ENCODE measurements at places on chromosomes 2 and 18. TPM values are rescaled to one million over a fixed set of nuclear protein-coding genes. Genes with fewer than 3 reads are reported as not detected.

GRCh38 chr18:7566244-7566566, 911 bp upstream of the PTPRM start:
- H3K27me3 ChIP-seq: no peaks in the 10 kb centered on the region
- H3K27ac ChIP-seq: peak overlapping the region; percentile 98
- no peaks in the 10 kb centered on the region for H3K36me3 ChIP-seq
- no peak for DNase-seq
- peak overlapping the region; percentile 47 for H3K4me3 ChIP-seq
- peaks cover 24% of the 10 kb centered on the region for H3K4me1 ChIP-seq

- H3K4me3 ChIP-seq: no peak overlapping the region
- no peak overlapping the region for H3K27ac ChIP-seq
- no peak for DNase-seq
- peaks cover 8% of the 10 kb centered on the region for H3K4me1 ChIP-seq
- H3K36me3 ChIP-seq: no peaks in the 10 kb centered on the region
- H3K27me3 ChIP-seq: no peaks in the 10 kb centered on the region
Measured at GRCh38 chr2:23131066-23131575, 253.9 kb upstream of the KLHL29 start.

DNA sequence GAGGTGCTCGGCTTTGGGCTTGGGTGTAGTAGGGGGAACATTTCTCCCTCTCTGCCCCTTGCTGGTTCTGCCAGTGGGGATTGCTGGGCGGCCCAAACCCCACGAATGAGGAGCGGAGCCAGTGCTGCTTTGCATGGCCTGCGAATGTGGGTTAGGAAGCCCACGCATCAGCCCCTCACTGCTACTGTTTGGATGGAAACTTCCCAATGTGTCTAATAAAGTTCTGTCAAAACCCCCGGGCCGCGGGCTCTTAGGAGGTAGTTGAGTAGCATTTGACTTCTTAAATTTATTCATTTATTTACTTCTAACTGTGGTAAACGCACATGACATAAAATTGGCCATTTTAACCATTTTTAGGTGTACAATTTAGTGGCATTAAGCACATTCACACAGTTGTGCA, 161.3 kb upstream of the FHL2 start:
- H3K27me3 ChIP-seq: no peaks in the 10 kb centered on the region
- no peak for DNase-seq
- peaks cover 14% of the 10 kb centered on the region for H3K4me1 ChIP-seq
- no peaks in the 10 kb centered on the region for H3K36me3 ChIP-seq
- H3K4me3 ChIP-seq: no peak overlapping the region
- H3K27ac ChIP-seq: no peak overlapping the region

POTEC gene
- total RNA-seq: not detected

- H3K36me3 ChIP-seq: no peaks in the 10 kb centered on the region
- H3K27me3 ChIP-seq: no peaks in the 10 kb centered on the region
- no peak overlapping the region for H3K27ac ChIP-seq
- H3K4me3 ChIP-seq: no peak overlapping the region
Measured at GRCh38 chr18:56235071-56235470, 403.3 kb downstream of the TXNL1 start.

- no peak overlapping the region for H3K4me3 ChIP-seq
- H3K27ac ChIP-seq: no peak overlapping the region
- H3K36me3 ChIP-seq: no peaks in the 10 kb centered on the region
- peak; percentile 45 for DNase-seq
- no peaks in the 10 kb centered on the region for H3K27me3 ChIP-seq
Measured at GRCh38 chr18:24118750-24119577, 19.9 kb upstream of the CABYR start.

- H3K4me3 ChIP-seq: no peak overlapping the region
- no peak for DNase-seq
- no peaks in the 10 kb centered on the region for H3K36me3 ChIP-seq
- H3K27me3 ChIP-seq: no peaks in the 10 kb centered on the region
- no peaks in the 10 kb centered on the region for H3K4me1 ChIP-seq
Measured at GRCh38 chr2:103402944-103403343, 641.1 kb downstream of the TMEM182 start.

- H3K27ac ChIP-seq: no peak overlapping the region
- H3K4me1 ChIP-seq: no peaks in the 10 kb centered on the region
- H3K4me3 ChIP-seq: no peak overlapping the region
- peaks cover 93% of the 10 kb centered on the region for H3K36me3 ChIP-seq
- DNase-seq: no peak
Measured at GRCh38 chr2:135862718-135863117, 13.5 kb downstream of the MCM6 start.

GRCh38 chr2:215811003-215811402, 202.3 kb downstream of the MREG start:
- H3K27me3 ChIP-seq: no peaks in the 10 kb centered on the region
- no peak overlapping the region for H3K4me3 ChIP-seq
- peaks cover 7% of the 10 kb centered on the region for H3K4me1 ChIP-seq
- no peak overlapping the region for H3K27ac ChIP-seq
- DNase-seq: no peak
- no peaks in the 10 kb centered on the region for H3K36me3 ChIP-seq

- H3K27me3 ChIP-seq: no peaks in the 10 kb centered on the region
- no peaks in the 10 kb centered on the region for H3K4me1 ChIP-seq
- H3K36me3 ChIP-seq: no peaks in the 10 kb centered on the region
- H3K4me3 ChIP-seq: no peak overlapping the region
- peak overlapping the region; percentile 44 for H3K27ac ChIP-seq
Measured at GRCh38 chr2:138059487-138060300, 95.4 kb downstream of the HNMT start.

- H3K27me3 ChIP-seq: no peaks in the 10 kb centered on the region
- no peak overlapping the region for H3K4me3 ChIP-seq
- H3K4me1 ChIP-seq: peaks cover 10% of the 10 kb centered on the region
- H3K27ac ChIP-seq: no peak overlapping the region
Measured at GRCh38 chr2:67652679-67653078, 255.5 kb downstream of the ETAA1 start.

- no peaks in the 10 kb centered on the region for H3K36me3 ChIP-seq
- no peaks in the 10 kb centered on the region for H3K4me1 ChIP-seq
- H3K27ac ChIP-seq: no peak overlapping the region
- no peaks in the 10 kb centered on the region for H3K27me3 ChIP-seq
- no peak overlapping the region for H3K4me3 ChIP-seq
Measured at GRCh38 chr2:29304399-29305060, 189.3 kb downstream of the CLIP4 start.

DNA sequence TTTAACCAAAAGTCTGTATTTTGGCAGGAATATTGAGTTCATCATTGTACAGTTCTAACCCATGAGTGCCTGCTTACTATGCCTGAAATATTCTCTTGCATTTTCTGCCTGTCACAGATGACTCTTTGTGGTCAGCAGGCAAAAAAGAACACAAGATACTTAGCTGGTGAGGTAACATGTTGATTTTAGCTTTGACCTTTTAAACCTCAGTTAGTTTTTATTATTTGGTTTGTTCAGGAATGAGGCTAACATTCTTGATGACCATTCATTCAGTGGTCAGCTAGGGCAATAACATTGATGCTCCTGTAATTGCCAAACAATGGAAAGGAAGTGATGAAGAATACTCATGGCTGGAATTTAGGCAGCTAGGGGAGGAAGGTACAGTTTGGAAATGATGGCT, 491.2 kb downstream of the PIK3C3 start:
- H3K4me1 ChIP-seq: peaks cover 6% of the 10 kb centered on the region
- H3K27me3 ChIP-seq: no peaks in the 10 kb centered on the region
- no peaks in the 10 kb centered on the region for H3K36me3 ChIP-seq
- no peak overlapping the region for H3K27ac ChIP-seq
- DNase-seq: no peak
- H3K4me3 ChIP-seq: no peak overlapping the region

PLGLB1 gene
- 1.5 TPM for total RNA-seq

DNA sequence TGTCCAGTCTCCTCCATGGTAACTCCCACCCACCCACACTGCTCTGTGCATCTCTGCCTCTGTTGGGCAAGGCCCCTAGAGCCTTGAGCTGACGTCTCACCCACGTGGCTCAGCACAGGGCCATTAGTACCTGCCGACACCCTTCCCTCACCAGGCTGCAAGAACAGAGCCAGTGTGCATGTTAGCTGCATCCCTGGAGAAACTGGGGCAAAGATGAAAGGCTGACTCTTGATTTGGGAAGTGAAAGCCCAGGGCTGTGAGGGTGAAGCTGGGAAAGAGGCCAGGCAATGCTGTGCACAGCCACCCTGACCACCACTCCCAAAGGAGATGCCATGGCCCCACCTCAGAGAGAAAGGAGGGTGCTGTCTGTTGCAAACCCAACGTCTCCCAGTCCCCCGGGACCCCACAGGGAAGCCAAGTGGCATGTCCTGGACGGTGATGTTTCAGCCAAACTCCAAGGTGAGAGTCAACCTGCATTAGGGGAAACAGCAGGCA, 20.0 kb upstream of the HPCAL1 start:
- no peaks in the 10 kb centered on the region for H3K27me3 ChIP-seq
- H3K4me1 ChIP-seq: peaks cover 12% of the 10 kb centered on the region
- H3K27ac ChIP-seq: no peak overlapping the region
- H3K4me3 ChIP-seq: no peak overlapping the region
- no peak for DNase-seq

SLC11A1 gene
- total RNA-seq: 3.4 TPM

DNA sequence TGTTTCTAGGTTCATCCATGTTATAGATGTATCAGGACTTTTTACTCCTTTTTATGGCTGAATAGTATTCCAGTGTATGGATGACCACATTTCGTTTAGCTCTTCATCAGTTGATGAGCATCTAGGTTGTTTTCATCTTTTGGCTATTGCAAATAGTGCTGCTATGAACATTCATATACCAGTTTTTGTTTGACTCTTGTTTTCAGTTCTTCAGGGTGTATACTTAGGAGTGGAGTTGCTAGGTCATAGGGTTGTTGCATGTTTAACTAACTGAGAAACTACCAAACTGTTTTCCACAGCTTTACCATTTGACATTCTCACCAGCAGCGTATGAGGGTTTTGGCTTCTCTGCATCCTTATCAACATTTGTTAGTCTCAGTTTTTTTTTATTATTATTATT, 25.8 kb upstream of the NAPG start:
- DNase-seq: no peak
- no peak overlapping the region for H3K27ac ChIP-seq
- no peak overlapping the region for H3K4me3 ChIP-seq
- H3K36me3 ChIP-seq: no peaks in the 10 kb centered on the region
- H3K27me3 ChIP-seq: no peaks in the 10 kb centered on the region

GRCh38 chr18:32469691-32470459, 807 bp downstream of the GAREM1 start:
- no peaks in the 10 kb centered on the region for H3K27me3 ChIP-seq
- peak; percentile 71 for DNase-seq
- peaks cover 17% of the 10 kb centered on the region for H3K4me1 ChIP-seq
- no peaks in the 10 kb centered on the region for H3K36me3 ChIP-seq
- H3K27ac ChIP-seq: peak overlapping the region; percentile 88
- peak overlapping the region; percentile 73 for H3K4me3 ChIP-seq

GRCh38 chr2:2739231-2739795, 408.2 kb upstream of the MYT1L start:
- no peaks in the 10 kb centered on the region for H3K36me3 ChIP-seq
- DNase-seq: no peak
- H3K27me3 ChIP-seq: no peaks in the 10 kb centered on the region
- H3K4me3 ChIP-seq: no peak overlapping the region

SRD5A2 gene
- total RNA-seq: not detected

- no peak overlapping the region for H3K27ac ChIP-seq
- peaks cover 77% of the 10 kb centered on the region for H3K4me1 ChIP-seq
- no peak for DNase-seq
- no peaks in the 10 kb centered on the region for H3K36me3 ChIP-seq
- H3K27me3 ChIP-seq: no peaks in the 10 kb centered on the region
Measured at GRCh38 chr2:121567957-121568409, 37.3 kb downstream of the RNU4ATAC start.

- no peak for DNase-seq
- peak overlapping the region; percentile 73 for H3K27ac ChIP-seq
- no peaks in the 10 kb centered on the region for H3K27me3 ChIP-seq
- H3K4me3 ChIP-seq: no peak overlapping the region
Measured at GRCh38 chr2:43251171-43251731, 24.8 kb upstream of the ZFP36L2 start.

SULT1C4 gene
- 4.2 TPM for total RNA-seq

CDH2 gene
- 386 TPM for total RNA-seq

AGFG1 gene
- total RNA-seq: 60.0 TPM

ITPRIPL1 gene
- total RNA-seq: 3.8 TPM

CCDC141 gene
- total RNA-seq: 212 TPM

GRCh38 chr2:19525313-19525712, 166.9 kb upstream of the OSR1 start:
- DNase-seq: no peak
- H3K27me3 ChIP-seq: no peaks in the 10 kb centered on the region
- H3K4me3 ChIP-seq: no peak overlapping the region

DNA sequence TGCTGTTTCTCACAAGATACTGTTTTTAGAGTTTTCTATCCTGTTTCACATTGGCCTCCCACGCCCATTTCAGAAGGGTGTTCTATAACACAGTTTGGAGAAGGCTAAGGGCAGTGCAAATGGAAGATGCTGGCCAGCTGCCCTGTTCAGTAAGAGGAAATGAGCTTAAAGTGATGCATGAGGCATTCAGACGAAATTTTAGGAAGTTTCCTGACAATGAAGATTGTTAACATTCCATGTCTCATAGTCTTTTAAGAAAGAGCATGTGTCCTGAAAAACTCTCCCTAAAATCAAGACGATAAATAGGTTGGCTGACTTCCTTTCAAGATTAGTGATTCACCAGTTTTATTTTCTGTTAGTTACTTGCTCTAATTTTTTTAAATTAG, 484.2 kb upstream of the NRP2 start:
- no peaks in the 10 kb centered on the region for H3K27me3 ChIP-seq
- H3K4me3 ChIP-seq: no peak overlapping the region
- H3K36me3 ChIP-seq: no peaks in the 10 kb centered on the region

COLEC11 gene
- 3.1 TPM for total RNA-seq

FOXI3 gene
- total RNA-seq: not detected

DNA sequence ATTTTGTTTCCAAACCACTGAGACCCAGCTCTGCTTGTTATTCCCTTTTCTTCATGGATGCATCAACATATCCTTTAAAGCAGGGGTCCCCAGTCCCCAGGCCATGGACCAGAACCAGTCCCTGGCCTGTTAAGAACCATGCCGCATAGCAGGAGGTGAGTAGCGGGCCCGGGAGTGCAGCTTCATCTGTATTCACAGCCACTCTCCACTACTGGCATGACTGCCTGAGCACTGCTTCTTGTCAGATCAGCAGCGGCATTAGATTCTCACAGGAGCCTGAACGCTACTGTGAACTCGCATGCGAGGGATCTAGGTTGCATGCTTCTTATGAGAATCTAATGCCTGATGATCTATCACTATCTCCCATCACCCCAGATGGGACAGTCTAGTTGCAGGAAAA, 1.6 kb upstream of the POLI start:
- H3K36me3 ChIP-seq: no peaks in the 10 kb centered on the region
- H3K27me3 ChIP-seq: no peaks in the 10 kb centered on the region
- peaks cover 17% of the 10 kb centered on the region for H3K4me1 ChIP-seq
- no peak overlapping the region for H3K4me3 ChIP-seq
- DNase-seq: no peak
